Activated CD4-positive, alpha-beta T cell treated with anti-CD3 and anti-CD28 coated beads for 1 hour (primary cell): ENCODE measurements at places on chromosomes 3 and 15.

- no peak for DNase-seq
Observed at GRCh38 chr3:101962055-101962454, 112.7 kb downstream of the NFKBIZ start.

DNA sequence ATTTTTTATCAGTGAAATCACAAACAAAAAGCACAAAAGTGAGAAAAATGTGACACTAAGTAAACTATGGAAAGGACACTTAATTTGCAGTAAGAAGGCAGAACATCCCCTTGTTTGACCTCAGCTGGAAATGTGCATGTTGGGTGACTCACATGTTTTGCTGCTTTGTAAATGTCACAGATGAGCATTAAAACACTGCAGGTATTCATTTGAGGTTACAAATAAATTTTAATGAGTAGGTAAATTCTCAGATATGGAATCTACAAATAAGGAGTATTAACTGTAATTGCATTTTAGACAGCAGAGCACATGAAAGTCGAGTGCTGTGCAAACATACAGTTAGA lies 20.3 kb downstream of the CHMP2B start:
- DNase-seq, result no peak

- no peak for DNase-seq
Observed at GRCh38 chr15:33137101-33137500, 57.4 kb downstream of the FMN1 start.

GRCh38 chr3:169105561-169105960 lies 558.0 kb downstream of the MECOM start:
- DNase-seq, result no peak

- DNase-seq, result no peak
Observed at GRCh38 chr3:69122403-69122802, at the start of gene LMOD3. LMOD3 (minus strand) TSS chr3:69122595; CDS start chr3:69122386, 209 bp downstream.

GRCh38 chr3:127068871-127069270 lies 86.0 kb downstream of the PLXNA1 start:
- no peak for DNase-seq
